Muscle of leg (tissue), 16 donors: ENCODE measurements at places on chromosomes 2 and 18. TPM values are rescaled to one million over a fixed set of nuclear protein-coding genes. Genes with fewer than 3 reads are reported as not detected.

DNA sequence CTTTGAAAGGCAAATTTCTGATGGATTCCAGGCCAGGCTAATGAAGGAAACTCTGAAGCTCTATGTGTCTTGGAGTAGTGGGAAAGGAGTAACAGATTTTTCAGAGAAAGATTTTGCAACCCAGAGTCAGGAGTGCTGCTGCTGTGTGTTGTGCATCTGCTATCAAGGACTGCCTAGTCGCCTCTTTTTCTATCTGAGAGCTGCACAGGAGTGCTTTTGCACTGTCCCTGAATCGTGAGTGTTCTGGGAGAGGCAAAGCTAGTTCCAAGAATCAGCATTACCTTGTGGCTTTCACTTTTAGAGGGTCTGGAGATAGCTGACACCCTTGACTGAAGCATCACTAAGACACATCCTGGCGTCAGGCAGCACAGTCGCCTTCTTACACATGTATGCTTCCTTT is 336.4 kb downstream of the PARD3B start:
- H3K36me3 ChIP-seq, result no peaks in the 10 kb centered on the region
- no peak overlapping the region for H3K27ac ChIP-seq
- no peak overlapping the region for H3K4me3 ChIP-seq
- no peaks in the 10 kb centered on the region for H3K27me3 ChIP-seq
- H3K4me1 ChIP-seq, result no peaks in the 10 kb centered on the region
- DNase-seq, result no peak

DNA sequence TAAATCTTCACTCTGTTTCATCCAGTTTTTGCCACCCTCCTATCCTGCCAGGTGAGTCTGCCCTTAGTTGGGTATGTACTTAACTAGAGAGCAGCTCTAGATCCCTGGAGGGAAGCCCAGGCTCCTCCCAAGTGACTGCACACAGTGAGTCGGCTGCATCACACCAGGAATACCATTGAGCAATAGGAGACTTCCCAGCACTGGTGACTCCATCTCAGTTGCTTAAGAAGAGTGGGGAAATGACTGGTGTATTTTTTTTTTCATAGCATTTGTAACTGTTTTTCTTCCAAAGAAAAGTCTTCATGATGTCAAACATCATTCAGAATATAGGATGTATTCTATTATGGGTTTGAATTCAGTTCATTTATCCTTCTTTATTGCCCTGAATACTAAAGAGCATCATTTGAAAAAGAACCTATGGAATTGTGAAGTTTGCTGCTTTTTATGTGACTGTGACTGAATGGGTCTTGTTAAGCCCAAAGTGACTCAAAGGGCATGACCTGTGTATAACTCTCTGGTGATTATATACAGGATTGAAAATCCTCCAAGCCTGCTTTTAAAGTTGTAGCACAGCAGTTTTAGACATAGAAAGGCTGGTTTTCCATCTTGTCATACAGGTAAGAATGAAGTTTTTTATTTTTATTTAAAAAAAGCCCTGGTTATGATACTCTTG is 84.3 kb downstream of the MAP3K20 start:
- no peaks in the 10 kb centered on the region for H3K4me1 ChIP-seq
- H3K27ac ChIP-seq, result no peak overlapping the region
- peak; percentile 18 for DNase-seq
- H3K36me3 ChIP-seq, result no peaks in the 10 kb centered on the region

DNA sequence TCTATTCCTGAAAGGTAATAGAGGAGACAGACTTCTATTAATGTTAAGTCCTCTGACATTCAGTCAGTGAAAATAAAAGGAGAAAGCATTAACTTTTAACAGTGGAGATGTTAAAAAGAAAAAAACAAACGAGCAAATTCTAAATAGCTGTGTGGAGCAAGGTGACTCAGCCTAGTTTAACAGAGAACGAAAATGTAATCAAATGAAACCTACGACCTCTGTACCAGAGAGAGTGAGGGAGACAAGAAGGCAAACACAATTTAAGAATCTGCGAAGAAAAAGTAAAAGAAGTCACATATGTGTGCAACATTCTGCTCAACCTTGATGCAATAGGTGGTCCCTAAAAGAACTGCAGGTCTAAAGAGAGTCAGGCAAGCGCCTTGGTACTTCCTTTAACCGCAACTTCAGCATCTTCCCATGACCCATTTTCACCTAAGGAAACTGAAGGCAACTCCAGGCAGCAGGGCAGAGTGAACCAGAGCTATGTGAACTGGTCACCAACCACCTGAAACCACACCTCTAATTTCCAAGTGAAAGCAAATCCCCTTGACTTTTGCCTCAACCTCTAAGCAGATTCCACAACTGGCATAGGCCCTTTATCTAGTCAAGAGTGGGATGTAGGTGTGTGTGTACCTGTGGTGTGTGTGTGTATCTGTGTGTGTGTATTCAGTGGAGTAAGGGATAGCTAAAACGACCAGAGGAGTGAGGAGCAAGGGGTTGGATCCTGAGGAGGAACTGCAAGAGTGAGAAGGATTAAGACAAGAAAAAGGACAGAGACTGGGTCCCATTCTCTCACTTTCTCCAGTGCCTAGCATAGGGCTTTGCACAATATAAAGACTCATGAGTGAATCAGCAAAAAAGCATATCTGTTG is 43.0 kb downstream of the FIGN start:
- no peaks in the 10 kb centered on the region for H3K27me3 ChIP-seq
- H3K36me3 ChIP-seq, result no peaks in the 10 kb centered on the region
- H3K4me1 ChIP-seq, result no peaks in the 10 kb centered on the region
- DNase-seq, result no peak
- H3K27ac ChIP-seq, result no peak overlapping the region

Gene ANKRD39
- 6.0 TPM for polyA plus RNA-seq

Gene LRATD1
- polyA plus RNA-seq, result 9.6 TPM

Gene CFAP221
- polyA plus RNA-seq, result 4.2 TPM

Gene CYP26B1
- 7.6 TPM for polyA plus RNA-seq
